Cortex of kidney (tissue), 1 donor: ENCODE measurements at places on chromosomes 1 and 21.

DNA sequence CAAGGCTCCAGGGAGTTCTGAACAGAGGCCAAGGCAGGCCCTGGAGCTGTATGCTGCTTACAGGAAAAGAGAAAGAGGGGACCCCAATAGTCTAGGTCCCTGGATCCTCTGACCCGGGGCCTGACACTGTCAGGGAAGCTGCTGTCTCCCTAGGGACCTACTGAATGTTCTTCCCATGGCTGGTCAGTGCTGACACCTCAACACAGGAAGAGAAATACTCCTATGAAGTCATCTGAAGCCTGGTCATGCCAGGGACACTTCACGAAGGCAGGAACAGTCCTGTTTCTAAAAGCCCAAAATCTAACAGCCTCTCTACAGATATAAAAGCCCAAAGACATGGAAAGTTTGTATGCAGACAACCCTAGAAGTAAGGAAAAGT is 1.7 kb upstream of the LAD1 start:
- DNase-seq, result no peak

DNA sequence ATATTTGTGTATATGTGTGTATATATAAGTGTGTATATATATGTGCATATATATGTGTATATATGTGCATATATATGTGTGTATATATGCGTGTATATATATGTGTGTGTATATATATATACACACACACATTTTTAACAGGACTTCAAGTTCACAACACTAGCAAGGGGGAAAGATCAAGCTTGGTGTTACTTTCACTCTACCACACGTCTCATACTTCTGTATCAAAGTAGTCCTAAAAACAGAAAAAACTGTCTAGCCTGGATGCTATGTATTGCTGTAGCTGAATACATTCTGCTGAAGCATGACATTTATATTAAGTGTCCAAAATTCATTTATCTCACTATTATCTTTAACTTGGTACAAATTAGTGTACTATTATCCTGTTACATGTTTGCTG is 17.9 kb upstream of the ATP6V1G3 start:
- DNase-seq, result no peak

DNA sequence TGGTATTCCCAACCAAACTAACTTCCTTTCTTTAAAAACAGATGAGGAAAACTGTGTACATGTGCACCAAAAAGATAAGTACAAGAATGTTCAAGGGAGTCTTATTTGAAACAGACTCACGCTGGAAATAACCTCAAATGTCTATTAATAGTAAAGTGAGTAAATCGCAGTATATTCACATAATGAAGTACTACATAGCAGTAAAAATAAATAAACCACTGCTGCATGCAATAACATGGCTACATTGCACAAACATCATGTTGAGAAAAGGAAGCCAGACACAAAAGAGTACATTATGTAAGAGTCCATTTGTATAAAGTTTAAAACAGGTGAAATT is 5.2 kb upstream of the DENND2D start:
- DNase-seq, result no peak

DNA sequence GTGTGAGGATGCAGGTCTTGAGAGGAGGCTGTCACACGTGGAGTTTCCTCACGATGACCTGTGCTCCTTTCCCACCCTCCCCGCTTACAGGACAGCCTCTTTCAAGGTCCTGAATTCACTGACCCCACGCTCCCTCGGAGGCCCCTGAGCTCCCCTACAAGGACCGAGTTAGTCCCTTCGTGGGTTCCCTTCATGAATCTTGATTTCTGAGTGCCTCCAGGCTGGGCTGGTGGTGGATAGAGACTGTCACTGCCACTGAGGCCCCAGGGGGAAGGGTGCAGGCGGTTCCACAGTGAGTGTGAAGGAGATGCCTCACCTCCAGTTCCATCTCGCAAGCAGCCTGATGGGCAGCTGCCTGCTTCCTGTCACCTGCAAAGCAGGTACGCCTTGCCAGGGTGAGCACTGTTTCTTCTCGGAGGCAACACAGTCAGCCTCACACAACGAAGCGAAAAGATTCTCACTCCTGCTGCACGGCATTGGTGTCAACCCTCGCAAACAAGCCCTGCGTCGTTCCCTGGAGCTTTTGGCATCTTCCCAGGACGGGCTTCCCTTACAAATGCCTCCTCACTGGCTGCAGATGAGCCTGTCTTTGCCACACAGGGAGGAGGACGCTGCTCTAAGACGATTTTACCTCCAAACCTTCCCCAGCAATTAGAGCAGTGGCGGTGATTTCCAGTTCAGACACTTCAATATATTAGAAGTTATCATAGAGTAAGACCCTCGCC is 26.7 kb upstream of the PCP4 start:
- DNase-seq, result no peak

- DNase-seq, result no peak
These were observed 28.3 kb downstream of the EPHA8 start for GRCh38 chr1:22591576-22591975.

DNA sequence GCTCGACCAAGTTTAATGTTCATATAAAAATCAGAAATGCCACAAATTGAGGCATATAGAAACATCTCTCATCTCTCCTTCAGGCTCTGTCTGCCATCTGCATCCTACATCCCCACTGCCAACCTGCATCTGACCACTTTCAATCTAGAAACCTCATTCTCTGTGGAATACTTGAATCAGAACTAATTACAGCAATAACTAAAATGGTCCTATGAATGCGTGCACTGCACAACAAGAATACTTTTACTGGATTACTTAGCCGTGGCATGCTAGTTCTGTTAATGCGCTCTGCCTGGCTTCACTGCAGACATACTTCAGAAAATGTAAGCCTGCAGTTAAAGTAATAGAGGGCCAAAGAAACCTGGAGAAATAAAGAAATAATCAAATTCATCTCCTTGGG is 89.8 kb upstream of the NR5A2 start:
- DNase-seq, result no peak

GRCh38 chr1:153260585-153261280 is 1.2 kb downstream of the LORICRIN start:
- DNase-seq, result no peak

- DNase-seq, result no peak
These were observed 59.8 kb downstream of the ERG start for GRCh38 chr21:38438462-38438893.

GRCh38 chr1:86522240-86522639 is 24.6 kb upstream of the CLCA4 start:
- DNase-seq, result no peak

GRCh38 chr1:74609810-74610371 is 63.7 kb downstream of the ERICH3 start:
- no peak for DNase-seq

DNA sequence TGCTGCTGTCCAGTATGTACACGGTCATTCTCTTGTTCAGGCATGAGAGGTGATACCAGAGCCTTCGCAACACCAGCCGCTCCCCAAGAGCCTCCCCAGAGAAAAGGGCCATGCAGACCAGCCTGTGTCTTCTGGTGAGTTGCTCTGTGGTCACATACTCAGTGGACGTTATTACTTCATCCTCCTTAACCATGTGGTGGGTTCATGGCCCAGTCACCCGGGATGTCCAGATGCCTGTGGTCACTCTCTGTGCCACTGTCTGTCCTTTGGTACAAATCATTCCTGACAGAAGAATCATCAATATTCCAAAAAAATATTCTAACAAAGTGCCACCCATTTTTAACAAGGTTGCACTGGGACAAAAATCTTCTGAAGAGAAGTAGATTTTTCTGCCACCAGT is 8.8 kb upstream of the ZNF124 start:
- DNase-seq, result no peak

GRCh38 chr1:222790115-222790514 is 24.7 kb upstream of the DISP1 start:
- DNase-seq, result no peak

GRCh38 chr1:211526101-211526500 is 34.1 kb upstream of the RD3 start:
- DNase-seq, result no peak

GRCh38 chr1:98051065-98051675 is 130.3 kb upstream of the DPYD start:
- DNase-seq, result no peak

DNA sequence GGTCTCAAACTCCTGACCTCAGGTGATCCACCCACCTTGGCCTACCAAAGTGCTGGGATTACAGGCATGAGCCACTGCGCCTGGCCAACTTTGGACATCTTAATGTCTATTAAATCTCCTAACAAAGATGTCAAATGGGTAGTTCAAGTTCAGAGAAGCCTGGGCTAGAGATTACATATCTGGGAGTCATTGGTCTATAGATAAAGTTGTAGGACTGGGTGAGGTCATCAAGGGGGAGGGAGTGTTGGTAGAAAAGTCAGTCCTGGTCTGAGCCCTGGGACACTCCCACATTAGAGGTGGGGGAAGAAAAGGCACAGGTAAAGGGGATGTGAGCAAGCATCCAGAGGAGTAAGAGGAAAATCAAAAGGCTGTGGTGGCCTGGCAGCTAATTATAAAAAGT is 6.6 kb downstream of the UBIAD1 start:
- no peak for DNase-seq

DNA sequence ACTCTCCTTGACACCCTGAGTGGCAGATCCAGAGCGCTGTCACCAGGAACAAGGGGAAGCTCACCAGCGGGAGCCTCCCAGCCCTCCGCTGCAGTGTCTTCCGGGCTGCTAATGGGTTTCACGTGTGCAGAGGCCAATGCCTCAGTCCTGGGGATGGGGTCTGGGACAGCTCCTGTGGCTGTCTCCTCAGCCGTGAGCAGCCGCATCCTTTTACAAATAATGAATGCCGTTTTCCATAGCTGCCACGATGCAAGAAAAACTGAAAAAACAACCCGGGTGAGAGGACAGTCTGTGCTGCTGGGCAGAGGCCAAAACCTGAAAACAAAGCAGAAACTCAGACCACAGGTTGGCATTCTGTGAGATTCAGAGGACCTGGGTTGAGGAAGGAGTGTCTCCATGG is 212.2 kb upstream of the RAB4A start:
- no peak for DNase-seq

DNA sequence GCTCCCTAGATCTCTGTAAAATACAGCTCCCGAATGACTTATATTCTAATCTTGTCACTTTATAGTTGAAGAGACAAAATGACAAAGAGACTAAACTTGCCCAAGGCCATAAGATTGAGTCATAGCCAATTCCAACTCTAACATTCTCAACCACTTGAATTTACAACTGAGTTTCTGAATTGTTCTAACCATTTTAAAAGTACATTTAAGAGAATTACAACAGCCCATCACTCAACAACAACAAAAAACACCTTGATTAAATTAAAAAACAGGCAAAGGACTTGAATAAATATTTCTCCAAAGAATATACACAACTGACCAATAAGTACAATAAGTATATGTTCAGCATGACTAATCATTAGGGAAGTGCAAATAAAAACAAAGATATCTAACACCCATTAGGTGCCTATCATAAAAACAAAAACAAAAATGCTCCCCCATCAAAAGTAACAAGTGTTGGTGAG is 8.7 kb upstream of the ADCY10 start:
- DNase-seq, result no peak

GRCh38 chr1:171636141-171636540 is 14.1 kb downstream of the MYOCOS start:
- DNase-seq, result no peak

GRCh38 chr1:206679738-206680211 is 4.9 kb upstream of the MAPKAPK2 start:
- no peak for DNase-seq

GRCh38 chr21:33015096-33015495 is 10.6 kb upstream of the OLIG2 start:
- no peak for DNase-seq

- DNase-seq, result no peak
These were observed 564.7 kb downstream of the PTPRU start for GRCh38 chr1:29801003-29801402.

- no peak for DNase-seq
These were observed 2.7 kb downstream of the CCDC24 start for GRCh38 chr1:43994071-43994470.

DNA sequence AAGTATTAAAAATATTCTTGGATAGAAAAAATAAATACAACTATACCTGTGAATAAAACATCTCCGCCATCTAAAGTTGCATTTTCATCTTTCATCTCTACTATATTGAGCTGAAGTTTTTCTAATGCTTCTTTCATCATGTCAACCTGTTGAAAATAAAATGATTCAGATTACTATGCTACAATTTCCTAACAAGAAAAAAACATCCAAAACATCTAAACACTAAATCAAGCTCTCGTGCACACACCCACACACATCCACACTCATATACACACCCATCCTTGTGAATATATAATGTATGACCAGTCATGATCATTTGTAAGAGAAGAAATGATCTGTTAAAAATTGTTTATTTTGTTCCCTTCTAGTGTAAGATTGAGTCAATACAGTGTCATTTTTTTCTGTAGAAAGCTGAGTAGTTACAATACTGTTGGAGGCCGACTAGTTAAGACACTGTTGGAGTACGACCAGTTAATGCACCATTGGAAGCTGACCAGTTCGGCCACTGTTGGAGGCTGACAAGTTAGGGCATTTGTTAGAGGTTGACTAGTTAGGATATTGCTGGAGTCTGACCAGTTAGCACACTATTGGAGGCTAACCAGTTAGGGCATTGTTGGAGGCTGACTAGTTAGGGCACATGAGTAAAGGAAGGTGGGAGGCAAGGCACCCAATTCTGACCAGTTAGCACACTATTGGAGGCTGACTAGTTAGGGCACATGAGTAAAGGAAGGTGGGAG is 82.4 kb upstream of the BCL10 start:
- DNase-seq, result no peak

GRCh38 chr1:160855181-160855981 is 7.3 kb downstream of the CD244 start:
- no peak for DNase-seq

DNA sequence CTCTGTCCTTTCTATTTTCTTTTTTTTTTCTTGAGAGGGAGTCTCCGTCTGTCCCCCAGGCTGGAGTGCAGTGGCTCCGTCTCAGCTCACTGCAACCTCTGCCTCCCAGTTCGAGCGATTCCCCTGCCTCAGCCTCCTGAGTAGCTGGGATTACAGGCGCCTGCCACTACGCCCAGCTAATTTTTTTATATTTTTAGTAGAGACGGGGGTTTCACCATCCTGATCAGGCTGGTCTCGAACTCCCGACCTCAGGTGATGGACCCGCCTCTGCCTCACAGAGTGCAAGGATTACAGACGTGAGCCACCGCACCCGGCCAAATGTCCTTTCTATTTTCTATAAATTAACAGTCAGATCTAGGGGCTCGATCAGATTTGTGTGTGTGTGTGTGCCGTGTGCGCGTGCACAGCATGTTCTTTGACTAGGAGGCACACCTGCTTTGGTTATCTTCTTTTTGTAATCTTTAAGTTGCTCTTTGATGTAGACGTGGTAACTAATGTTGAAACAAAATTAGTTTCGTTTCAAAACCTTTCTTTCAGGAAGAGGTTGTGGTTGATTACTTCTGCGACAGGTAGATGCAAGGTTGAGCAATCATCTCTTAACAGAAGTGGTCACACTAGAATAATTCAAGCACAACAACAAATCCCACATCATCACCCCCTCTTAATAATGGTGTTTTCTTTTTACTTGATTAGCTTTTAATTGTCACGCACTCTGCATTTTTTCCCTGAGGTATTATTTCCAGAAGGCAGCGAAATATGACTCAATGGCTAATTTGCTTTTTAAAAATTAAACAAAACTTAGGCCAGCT is 779 bp upstream of the DEGS1 start:
- DNase-seq, result no peak

DNA sequence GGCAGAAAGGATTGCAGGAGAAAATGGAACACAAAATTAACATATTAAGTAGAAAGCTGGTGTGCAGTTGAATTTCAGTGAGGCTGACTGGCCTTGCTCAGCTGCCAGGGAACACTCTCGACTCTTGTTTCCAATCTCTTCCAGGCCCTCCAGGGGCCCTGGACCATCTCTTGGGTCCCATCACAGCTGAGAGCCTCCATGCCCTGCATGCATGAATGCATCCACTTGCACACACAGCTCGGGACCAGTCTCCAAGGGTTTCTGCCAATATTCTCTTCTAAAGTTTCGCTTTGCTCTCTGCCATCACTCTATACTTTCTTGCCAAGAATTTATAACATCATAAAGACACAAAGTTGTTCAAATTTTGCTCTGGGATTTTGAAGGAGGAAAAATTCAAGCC is 200.3 kb downstream of the DSCAM start:
- no peak for DNase-seq
